CD4-positive, alpha-beta T cell treated with Interleukin-6 at 100 ng/mL for 8 hours (primary cell): ENCODE measurements at places on chromosomes 3 and 15.
A peak's percentile ranks its signal among the peaks of the same experiment; 100 is the strongest.

DNA sequence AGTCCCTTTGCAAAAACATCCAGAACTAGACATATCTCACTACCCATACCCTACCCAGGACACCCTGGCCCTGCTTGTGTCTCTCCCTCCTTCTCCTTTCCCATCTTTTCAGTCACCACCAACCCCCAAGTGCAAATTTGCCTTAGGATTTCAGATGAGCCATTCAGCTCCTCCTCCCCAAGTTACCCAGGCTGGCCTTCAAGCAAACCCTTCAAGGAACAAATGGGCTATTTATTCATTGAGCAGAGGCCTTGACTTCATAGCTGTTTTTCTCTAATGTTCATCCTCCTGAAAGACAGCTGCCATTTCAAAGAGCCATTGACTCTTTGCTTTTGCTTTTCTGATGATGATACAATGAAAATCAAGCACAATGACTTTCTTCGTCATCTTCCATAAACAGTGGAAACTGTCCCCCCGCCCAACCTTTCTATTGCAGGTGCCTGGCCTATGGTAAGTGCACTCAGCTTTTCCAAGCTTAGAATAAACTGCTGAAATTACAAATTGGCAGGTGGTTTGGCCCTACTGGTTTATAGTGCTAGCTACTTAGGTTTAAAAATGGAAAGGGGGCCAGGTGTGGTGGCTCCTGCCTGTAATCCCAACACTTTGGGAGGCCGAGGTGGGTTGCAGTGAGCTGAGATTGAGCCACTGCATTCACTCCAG, 26.1 kb upstream of the KLHL6 start:
- no peak for DNase-seq

- no peak for DNase-seq
Observed at GRCh38 chr15:98413933-98414546, 234.3 kb upstream of the IGF1R start.

GRCh38 chr3:45207446-45207845, 18.6 kb downstream of the TMEM158 start:
- no peak for DNase-seq

GRCh38 chr15:67836477-67836876, 3.4 kb downstream of the RNU6-1 start:
- peak; percentile 42 for DNase-seq

- DNase-seq = no peak
Observed at GRCh38 chr3:176941689-176942088, 255.6 kb downstream of the TBL1XR1 start.

GRCh38 chr3:56197991-56198390, 270.3 kb downstream of the ERC2 start:
- DNase-seq = no peak

DNA sequence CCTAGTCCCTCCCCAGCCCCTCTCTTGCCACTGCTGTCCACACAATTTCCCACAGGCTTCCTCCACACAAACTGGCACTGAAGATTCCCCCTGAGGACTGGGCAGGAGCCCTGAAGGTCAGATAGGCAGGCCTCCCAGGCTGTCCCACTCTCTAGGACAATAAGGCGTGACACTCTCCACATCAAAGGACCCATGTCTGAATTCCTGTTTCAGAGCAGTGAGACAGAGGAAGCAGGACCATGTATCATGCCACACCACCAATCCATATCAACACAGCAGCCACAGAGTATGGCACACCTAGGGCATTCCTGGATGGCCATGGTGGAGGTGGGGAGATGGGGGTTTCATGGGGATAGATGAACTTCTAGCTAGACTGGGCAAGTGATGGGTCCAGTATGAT, 13.8 kb upstream of the CCR1 start:
- no peak for DNase-seq

- no peak for DNase-seq
Observed at GRCh38 chr3:124333931-124334640, 342.2 kb upstream of the ROPN1 start.

- DNase-seq = no peak
Observed at GRCh38 chr3:167198949-167199600, 181.0 kb downstream of the ZBBX start.

DNA sequence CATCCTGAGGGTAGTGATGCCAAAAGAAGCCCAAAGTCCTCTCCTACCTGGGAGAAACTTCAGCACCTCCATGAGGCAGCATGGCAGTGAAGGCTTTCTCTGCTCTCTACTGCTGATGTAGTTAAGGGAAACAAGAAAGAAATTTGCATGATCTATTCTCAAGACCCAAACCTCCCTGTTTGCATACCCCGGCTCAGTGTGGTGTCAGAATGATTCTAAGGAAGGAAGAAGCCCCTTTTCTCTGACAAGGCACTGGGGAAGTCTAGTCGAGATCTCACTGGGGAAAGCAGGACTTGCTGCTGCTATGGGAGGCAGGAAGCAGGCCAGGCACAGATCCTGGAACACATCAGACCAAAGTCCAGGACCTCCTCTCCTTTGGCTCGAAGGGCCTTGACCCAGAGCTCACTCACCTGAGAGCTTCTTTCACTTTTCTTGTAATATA, 89.4 kb upstream of the ICE2 start:
- DNase-seq = no peak

GRCh38 chr15:54500330-54500729, 522.1 kb downstream of the UNC13C start:
- DNase-seq = no peak

GRCh38 chr3:186520957-186521842, 23.0 kb downstream of the CRYGS start:
- DNase-seq = no peak

GRCh38 chr15:94970802-94971201, 739.4 kb downstream of the MCTP2 start:
- no peak for DNase-seq

- no peak for DNase-seq
Observed at GRCh38 chr15:31021067-31021665, 29.7 kb upstream of the MTMR10 start.

DNA sequence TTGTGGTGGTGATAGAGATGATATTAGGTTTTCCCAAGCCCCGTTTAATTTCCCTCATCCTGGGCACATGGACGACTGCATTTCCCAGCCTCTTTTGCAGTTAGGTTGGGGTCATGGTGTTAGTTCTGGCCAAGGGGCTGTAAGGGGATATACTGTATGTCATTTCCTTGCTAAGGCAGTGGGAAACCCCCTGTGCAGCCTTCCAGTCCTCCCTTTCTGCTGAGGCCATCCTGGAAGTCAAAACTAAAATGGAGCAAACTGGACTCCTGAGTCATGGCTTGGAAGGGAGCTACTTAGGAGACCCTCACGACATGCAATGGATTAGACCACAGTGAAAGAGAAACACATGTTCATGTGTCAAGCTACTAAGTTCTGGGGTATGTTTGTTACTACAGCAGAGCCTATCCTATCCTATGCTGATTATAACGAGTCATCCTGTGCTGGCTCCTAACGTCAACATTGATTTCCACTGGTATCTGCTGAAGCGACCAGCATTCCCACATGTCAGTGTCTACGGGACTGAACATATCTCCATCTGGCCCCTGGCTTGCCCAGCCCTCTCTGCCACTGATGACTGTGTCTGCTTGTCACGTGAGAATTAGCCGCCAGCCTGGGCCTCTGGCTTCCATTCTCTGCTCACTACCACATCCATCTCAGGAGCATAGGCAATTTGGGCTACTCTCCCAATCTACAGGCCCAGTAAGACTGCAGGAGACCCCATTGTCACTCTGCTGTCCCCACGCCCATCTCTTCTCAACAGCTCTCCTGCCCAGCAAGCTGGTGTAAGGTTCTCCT, 85.6 kb upstream of the MEF2A start:
- no peak for DNase-seq
